SIG-M5 (cell line): ENCODE measurements at places on chromosomes 5 and 9.

DNA sequence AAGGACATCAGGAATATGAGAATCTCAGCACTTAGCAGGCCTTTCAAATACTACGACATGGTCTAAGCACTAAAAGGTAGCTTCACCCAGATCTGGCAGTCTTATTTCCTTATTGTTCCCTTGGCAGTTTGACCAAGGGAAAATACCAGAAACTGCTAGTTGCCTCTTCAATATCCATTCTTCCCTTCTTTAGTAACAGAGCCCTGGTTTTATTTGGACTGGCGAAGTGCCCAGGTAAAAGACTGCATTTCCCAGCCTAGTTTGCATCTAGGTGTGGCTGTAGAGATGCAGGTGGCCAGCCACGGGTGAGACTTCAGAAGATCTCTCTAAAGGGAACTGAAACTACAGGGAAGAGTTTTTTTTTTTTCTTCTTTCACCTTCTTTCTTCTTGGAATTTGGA lies 21.6 kb downstream of the DMRT2 start:
- no peak for DNase-seq

GRCh38 chr5:127514816-127515215 lies 2.6 kb upstream of the PRRC1 start:
- no peak for DNase-seq

DNA sequence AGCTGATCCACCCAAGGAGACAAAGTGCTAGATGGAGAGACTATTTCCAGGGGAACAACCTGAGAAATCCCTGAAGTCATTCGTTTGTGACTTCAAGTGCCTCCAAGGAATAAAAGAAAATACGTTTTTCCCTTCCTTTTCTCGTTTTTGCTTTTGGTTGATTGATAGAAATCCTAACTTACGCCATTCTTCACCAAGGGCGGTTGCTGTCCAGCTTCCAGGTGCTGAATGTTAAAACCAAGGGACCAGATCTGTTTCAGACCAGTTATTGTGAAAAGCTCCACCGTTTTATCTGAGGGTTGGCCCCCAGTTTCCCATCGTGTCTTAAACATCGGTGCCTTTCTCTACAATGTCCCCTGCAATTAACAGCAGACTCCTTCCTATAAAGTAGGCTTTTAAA lies 600.7 kb upstream of the SGCD start:
- DNase-seq: no peak

- no peak for DNase-seq
Observed at GRCh38 chr9:36898431-36899020, 135.5 kb downstream of the PAX5 start.

- DNase-seq: no peak
Observed at GRCh38 chr5:176595386-176595943, 14.5 kb downstream of the GPRIN1 start.

DNA sequence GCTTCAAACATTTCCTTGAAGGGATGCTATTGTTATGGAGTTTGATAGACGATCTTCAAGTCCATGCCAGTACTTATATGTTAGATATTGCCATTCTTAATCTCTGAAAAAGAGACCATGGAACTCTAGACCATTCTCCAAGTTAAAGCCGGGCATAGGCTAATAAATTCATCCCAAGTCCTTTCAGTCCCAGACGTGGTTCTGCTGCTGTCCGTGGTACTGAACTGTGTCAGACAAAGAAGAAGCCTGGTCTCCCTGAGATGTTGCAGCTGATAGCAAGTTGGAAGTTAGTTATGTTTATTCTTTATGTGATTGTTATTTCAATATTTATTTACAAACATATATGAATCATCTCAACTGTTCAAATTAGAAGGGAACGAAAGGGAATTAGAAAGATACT lies 158.7 kb downstream of the NMUR2 start:
- no peak for DNase-seq

DNA sequence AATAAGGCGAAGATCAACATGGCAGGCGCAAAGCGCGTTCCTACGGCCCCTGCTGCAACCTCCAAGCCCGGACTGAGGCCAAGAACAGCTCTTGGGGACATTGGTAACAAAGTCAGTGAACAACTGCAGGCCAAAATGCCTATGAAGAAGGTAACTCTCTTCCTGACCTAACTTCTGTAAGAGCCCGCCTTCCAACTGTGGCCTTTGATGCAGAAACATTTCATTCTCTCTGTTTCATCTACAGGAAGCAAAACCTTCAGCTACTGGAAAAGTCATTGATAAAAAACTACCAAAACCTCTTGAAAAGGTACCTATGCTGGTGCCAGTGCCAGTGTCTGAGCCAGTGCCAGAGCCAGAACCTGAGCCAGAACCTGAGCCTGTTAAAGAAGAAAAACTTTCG lies 979 bp downstream of the CCNB1 start:
- no peak for DNase-seq

- DNase-seq: no peak
Observed at GRCh38 chr5:82332064-82332855, 54.1 kb upstream of the RPS23 start.

- no peak for DNase-seq
Observed at GRCh38 chr9:124769549-124770358, 1.4 kb downstream of the NR6A1 start.

DNA sequence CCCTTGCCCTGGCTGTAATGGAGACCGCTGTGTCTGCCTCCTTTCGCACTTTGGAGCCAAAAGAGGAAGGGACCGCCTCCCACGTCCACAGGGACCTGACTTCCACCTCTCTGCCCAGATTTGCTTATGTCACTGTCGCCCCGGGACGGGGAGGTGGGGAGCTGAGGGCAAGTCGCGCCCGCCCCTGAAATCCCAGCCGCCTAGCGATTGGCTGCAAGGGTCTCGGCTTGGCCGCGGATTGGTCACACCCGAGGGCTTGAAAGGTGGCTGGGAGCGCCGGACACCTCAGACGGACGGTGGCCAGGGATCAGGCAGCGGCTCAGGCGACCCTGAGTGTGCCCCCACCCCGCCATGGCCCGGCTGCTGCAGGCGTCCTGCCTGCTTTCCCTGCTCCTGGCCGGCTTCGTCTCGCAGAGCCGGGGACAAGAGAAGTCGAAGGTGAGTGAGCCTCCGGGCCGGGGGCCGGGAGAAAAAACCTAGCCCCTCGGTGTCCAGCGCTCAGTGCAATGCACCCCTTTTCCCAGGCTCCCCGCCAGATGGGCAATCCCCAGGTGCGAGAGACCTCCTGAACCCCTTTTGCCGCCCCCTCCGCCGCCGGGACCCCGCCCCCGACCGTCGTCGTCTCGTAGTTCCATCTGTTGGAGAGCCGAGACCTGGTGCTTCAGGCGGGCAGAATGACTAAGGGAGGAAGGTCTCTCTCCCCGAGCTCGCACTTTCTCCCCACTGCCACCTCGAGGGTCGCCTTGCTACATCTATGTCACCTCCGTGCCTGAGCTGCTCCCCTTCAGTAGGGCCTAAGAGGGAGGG lies at the start of gene GPX3:
Gene GPX3, plus strand, starts transcription at position 288 of the 807 bp plus-strand sequence. Its CDS starts 64 bp downstream, at position 352.
- DNase-seq: no peak

DNA sequence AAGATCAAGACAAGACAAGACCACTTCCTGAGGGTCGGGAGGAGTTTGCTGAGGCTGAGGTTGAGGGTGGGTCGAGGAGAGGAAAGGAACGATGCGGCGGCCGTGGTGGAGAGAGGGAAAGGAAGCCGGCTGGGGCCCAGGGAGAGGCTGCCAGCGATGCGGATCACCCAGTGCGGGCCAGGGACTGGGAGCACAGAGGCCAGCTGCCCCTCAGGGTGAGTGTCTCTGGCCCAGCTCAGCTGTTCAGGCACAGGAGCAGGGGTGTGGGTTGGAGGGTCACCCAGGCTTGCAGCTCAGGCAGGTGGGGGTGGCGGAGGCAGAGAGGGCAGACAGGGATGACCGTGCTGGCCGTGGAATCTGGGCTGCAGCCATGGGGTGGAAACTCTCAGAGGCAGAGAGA lies 99.5 kb downstream of the FGF18 start:
- no peak for DNase-seq

DNA sequence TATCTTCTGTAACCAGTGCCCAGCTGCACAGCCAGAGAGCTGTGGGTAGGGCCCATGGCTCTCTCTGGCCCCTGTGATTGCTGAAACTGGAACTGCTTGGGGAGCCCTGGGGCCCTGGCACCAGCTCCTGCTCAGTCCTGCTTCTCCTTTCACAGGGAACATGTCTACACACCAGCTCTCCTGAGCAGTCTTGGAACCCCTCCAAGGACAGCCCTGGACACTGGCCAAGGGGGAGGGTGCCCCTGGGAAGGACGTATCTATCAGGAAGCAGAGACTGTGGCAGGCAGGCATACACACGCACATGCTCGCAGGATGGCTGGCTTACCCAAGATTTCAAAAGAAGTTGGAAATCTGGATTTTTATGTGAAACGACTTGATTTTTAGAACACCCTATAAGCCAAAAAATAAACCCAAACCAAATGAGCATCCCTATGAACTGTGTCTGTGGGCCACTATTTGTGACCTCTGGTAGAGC lies 8.8 kb upstream of the TRAF1 start:
- DNase-seq: no peak

- no peak for DNase-seq
Observed at GRCh38 chr5:175752826-175753535, 95.1 kb downstream of the HRH2 start.

- no peak for DNase-seq
Observed at GRCh38 chr5:73901043-73901442, 275.0 kb downstream of the ARHGEF28 start.

- no peak for DNase-seq
Observed at GRCh38 chr9:129739432-129739831, 13.4 kb downstream of the PTGES start.

- no peak for DNase-seq
Observed at GRCh38 chr5:137510671-137511070, 11.5 kb upstream of the SPOCK1 start.

DNA sequence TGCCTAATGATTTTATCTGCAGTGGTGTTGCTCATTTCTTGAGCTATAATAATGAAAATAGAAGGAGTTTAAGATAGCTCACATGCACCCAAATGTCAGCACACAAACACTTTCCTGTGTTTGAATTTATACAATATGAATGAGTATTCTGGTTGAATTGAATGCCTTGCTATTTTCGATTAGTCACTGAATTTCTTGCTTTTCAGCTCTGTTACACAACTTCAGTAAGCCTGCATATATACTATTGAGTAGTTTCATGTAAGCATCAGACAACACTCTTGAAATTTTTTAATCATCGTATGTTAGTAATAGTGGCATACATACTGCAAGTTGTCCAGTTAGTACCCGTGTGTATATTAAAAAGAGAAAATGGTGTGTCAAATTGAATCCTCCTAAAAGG lies 281.5 kb upstream of the GRIA1 start:
- DNase-seq: no peak

- DNase-seq: no peak
Observed at GRCh38 chr9:133894377-133895321, 97.5 kb downstream of the VAV2 start.

DNA sequence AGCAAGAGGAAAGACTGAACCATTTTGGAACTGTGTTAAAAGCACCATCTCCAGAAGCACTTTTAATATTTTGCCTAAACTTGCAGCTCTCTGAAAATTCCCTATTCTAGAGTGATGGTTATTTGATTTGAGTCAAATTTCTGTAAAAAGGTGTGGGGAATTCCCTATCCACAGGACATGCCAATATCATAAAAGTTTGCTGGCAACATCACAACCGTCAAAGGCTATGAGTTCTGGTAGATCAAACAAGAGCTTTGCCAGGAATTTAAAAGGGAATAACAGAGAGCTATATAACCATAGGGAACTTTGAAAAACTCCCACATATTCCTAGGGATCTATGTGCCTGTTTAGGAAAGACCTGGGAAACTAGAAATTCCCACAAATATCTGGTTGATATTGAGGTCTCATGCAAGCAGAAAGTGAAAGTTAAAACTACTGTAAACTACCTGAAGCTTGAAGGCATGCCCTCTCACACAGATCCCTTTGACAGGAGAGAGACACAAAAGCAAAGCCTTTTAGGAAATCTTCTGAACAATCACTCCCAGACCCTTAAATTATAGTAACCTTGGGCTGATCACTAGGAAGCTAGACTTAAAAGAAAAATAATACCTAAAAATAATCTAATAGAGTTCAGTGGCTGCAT lies 549.9 kb downstream of the ANXA1 start:
- DNase-seq: no peak

- DNase-seq: no peak
Observed at GRCh38 chr9:71302776-71303175, 181.4 kb upstream of the TRPM3 start.

DNA sequence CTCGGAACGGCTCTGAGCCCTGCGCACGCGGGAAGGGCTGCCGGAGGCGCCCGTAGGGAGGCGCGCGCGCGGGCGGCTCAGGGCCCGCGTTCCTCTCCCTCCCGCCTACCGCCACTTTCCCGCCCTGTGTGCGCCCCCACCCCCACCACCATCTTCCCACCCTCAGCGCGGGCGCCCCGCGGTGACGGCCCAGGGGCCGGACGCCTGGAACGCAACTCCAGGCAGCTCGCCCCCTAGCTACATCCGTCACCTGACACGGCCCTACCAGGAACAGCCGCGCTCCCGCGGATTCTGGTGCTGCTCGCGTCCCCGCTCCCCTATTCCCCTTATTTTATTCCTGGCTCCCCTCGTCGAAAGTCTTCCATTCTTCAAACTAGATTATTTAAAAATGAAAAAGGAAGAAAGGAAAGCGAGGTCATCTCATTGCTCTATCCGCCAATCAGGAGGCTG lies at the start of gene CDKN2B-AS1:
Gene CDKN2B-AS1, plus strand, starts transcription at position 236 of the 450 bp plus-strand sequence.
- no peak for DNase-seq

GRCh38 chr5:31232273-31232888 lies 38.9 kb downstream of the CDH6 start:
- no peak for DNase-seq

DNA sequence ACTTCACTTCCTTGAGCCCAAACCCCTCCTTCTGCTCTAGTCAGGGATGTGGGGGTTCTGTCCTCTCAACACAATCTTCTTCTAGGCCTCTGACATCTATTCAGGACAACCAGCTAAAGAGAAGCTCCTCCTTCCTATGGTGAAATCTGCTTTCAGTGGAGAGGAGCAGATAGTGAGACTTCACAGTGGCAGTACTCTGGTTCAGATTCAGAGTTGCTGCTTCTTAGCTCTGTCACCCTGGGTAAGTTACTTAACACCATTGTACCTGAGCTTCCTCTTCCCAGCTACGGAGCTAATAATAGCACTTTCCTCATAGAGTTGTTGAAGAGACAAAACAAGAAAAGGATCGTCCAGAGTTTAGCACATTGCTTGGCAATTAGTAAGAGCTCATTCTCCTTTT lies 77.3 kb upstream of the LARP1 start:
- no peak for DNase-seq

GRCh38 chr9:89547000-89547399 lies 49.1 kb upstream of the SEMA4D start:
- no peak for DNase-seq

GRCh38 chr5:111386832-111387162 lies 125.5 kb downstream of the STARD4 start:
- DNase-seq: no peak

DNA sequence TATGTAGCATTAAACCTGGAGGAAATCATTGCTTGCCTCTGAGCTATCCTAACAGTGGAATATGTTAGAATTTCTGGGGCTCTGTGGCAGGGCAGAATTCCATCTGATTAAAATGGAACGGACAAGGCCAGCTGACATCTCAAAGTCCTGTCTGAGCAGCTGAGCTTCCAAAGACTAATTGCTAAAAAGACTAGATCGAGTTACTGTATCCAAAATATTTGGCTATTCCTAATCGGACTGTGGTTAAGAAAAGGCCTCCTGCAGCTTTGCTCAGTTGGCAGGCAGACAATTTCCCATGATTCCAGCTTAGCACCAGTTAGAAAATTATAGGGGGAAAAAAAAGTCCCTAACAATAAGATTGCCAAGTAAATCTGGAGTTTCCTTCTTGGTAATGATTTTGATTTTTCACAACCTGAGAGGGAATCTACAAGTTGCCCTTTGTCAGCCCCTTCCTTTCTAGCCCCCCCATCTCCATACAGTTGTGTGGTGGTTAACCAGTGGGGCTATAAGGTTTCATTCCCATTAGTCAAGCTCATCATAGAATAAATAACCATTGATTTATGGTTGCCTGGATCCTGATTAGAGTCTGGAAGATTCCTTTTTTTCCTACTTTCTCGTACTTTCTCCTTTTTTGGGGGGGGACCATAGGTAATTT lies 26.4 kb downstream of the PTGR1 start:
- no peak for DNase-seq
